Epithelial cell of umbilical artery (primary cell): ENCODE measurements at places on chromosomes 2 and 18. TPM values are rescaled to one million over a fixed set of nuclear protein-coding genes. Genes with fewer than 3 reads are reported as not detected.

The WDR12 gene
- 31.8 and 37.4 TPM in 2 replicates for total RNA-seq

The RAB27B gene
- 0.32 and 0.46 TPM in 2 replicates for total RNA-seq

The ACSL3 gene
- total RNA-seq = 131 and 137 TPM in 2 replicates

The DNMT3A gene
- 28.6 and 38.6 TPM in 2 replicates for total RNA-seq

The ATP6V1B1 gene
- total RNA-seq = 0.15 and 0.65 TPM in 2 replicates

The PLCL1 gene
- total RNA-seq = 10.7 and 11.7 TPM in 2 replicates

The SRD5A2 gene
- total RNA-seq = not detected in 2 replicates

The CLEC4F gene
- total RNA-seq = 0.15 TPM in 1 of 2 replicates, not detected in the other

The PTPRN gene
- total RNA-seq = under 0.01 and 1.5 TPM in 2 replicates

The GKN1 gene
- total RNA-seq = not detected in 2 replicates

The VWC2L gene
- not detected in 2 replicates for total RNA-seq

The COL4A3 gene
- total RNA-seq = not detected in 2 replicates

The ALK gene
- not detected in 2 replicates for total RNA-seq

The HOXD9 gene
- total RNA-seq = 1.3 and 1.4 TPM in 2 replicates

The CDH19 gene
- not detected in 2 replicates for total RNA-seq

The TXNDC2 gene
- total RNA-seq = not detected in 2 replicates

The FAM228B gene
- total RNA-seq = 3.6 and 5.2 TPM in 2 replicates

The KRCC1 gene
- 21.4 and 22.8 TPM in 2 replicates for total RNA-seq

The HOXD13 gene
- under 0.01 TPM in 1 of 2 replicates, not detected in the other for total RNA-seq

The NEU2 gene
- not detected in 2 replicates for total RNA-seq

The PRKAG3 gene
- not detected in 2 replicates for total RNA-seq

The TSPYL6 gene
- not detected in 2 replicates for total RNA-seq

The BUB1 gene
- total RNA-seq = 35.7 and 38.0 TPM in 2 replicates

The SERPINB2 gene
- 2.6 and 6.2 TPM in 2 replicates for total RNA-seq

The GALR1 gene
- not detected in 2 replicates for total RNA-seq

The RFX8 gene
- total RNA-seq = 2.6 and 3.6 TPM in 2 replicates
